ENCODE measurements at places on chromosomes 12 and 14.

GRCh38 chr14:102906616-102907302, 15.7 kb upstream of the AMN start:
- DNase-seq = no peak

DNA sequence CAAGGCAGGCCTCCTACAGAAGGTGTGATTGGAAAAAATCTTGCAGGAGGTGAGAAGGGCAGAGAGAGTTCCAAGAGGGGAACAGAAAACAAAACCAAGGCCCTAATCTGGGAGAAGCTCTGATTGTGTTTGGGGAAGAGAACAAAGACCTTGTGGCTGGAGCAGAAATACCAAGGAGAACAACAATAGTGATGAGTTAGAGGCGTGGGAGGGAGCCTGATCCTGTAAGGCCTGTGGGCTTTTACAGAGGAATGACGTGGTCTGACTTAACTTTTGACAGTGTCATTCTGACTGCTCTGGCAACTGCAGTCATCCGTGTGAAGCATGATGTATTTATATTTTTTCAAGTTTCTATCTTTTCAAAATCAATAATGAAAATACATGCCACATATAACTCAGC, 200.6 kb downstream of the ANO4 start:
- DNase-seq = no peak

GRCh38 chr12:54195737-54196347, 7.1 kb upstream of the SMUG1 start:
- no peak for DNase-seq

- DNase-seq = peak; percentile 11
These were observed 10.9 kb upstream of the KRT77 start for GRCh38 chr12:52713960-52714886.

- no peak for DNase-seq
These were observed 184.9 kb upstream of the MYL2 start for GRCh38 chr12:111105294-111105693.

- DNase-seq = no peak
These were observed 4.2 kb upstream of the GLRX5 start for GRCh38 chr14:95530473-95531276.

DNA sequence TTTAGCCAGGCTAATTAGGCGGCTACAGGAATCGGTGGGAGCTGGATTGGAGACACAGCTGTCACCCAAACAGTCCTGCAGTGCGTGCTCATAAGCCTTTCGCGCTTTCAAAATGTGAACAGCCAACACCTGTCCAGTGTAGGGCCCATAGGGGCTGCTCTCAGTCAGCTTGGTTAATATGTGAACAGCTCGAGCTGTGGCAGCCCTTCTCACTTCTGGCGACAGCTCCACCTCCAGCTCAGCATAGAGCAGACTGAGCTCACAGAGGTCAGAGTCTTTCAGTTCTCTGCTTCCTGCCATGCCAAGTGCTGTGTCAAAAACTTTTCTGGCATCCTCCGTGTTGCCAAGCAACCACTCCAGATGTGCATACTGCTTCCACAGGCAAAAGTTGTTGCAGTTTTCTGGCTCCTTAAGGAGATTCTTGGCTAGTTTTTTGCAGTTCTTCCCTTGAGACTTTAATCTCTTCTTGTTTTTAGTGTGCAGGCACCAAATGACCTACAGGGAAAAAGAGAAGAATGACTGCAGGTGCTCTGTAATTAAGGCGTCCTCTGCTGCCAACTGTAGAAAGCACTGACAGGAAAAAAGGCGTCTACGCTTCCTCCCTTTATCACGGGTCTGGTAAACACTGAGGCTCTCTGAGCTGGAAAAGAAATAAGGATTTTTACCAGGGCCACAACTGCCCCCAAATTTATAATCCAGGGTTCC, 32.5 kb downstream of the PSMC1 start:
- no peak for DNase-seq

- DNase-seq = no peak
These were observed 860.9 kb upstream of the MDGA2 start for GRCh38 chr14:48536318-48536717.

DNA sequence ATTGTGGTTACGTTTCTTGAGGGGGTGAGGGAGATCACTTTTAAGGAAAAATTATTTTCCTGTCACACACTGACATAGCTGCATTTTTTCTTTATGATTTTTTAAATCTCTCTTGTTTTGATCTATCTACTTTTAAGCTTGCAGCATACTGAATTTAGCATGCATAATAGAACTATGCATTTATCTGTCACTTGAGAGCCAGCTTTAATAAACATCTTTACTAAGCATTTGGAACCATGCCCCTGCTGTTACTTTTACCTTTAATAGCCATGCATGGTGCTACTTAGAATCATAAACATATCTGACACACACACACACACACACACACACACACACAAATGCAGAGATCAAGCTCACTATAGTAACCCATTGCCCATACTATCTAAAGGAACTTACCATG, 486.2 kb downstream of the NELL2 start:
- no peak for DNase-seq

GRCh38 chr12:116843085-116843484, 38.2 kb downstream of the HRK start:
- no peak for DNase-seq

GRCh38 chr12:71007781-71008404, 87.4 kb upstream of the PTPRR start:
- DNase-seq = no peak

- no peak for DNase-seq
These were observed 155.4 kb downstream of the DIO2 start for GRCh38 chr14:80055667-80056496.

- DNase-seq = no peak
These were observed 42.2 kb downstream of the PITPNM2 start for GRCh38 chr12:123108682-123109066.

- DNase-seq = no peak
These were observed 1.5 kb upstream of the ZFYVE26 start for GRCh38 chr14:67817750-67818438.

DNA sequence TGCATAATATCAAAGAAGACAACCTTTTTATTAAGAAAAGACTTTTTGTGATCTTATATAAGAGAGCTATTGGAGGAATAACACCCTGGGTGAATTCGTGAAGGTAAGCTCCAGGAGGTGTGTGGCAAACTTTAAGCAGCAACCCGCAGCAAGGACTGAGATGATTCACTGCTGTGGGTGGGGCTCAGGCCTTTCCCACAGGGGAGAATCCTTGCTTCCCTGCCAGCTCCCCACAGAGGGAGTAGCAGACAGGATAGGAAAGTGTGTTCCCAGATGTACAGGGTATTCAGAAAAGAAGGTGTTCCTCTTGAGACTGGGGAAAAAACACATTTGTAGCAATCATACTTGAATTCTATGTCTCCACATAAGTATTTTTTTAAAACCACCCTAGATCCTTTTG, 9.2 kb downstream of the NDUFA12 start:
- DNase-seq = no peak

DNA sequence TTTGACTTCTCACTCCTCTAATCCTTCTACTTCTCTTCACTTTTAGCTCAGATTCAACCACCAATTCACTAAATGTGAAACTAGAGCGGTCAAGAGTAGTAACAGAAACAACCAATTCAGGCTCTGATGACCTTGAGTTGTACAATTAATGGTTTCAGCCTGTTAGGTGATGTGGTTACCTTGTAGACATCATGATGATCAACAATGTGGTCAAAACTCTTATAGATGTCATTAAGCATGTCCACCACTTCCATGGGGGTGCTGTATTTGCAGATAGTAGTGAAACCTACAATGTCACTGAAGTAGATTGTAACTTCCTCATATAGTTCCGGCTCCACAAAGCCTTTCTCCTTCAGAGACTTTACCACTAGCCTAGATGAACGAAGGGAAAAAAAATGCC, 54.1 kb upstream of the PLBD1 start:
- DNase-seq = no peak

GRCh38 chr12:52825961-52826360, 8.2 kb downstream of the KRT79 start:
- DNase-seq = no peak

DNA sequence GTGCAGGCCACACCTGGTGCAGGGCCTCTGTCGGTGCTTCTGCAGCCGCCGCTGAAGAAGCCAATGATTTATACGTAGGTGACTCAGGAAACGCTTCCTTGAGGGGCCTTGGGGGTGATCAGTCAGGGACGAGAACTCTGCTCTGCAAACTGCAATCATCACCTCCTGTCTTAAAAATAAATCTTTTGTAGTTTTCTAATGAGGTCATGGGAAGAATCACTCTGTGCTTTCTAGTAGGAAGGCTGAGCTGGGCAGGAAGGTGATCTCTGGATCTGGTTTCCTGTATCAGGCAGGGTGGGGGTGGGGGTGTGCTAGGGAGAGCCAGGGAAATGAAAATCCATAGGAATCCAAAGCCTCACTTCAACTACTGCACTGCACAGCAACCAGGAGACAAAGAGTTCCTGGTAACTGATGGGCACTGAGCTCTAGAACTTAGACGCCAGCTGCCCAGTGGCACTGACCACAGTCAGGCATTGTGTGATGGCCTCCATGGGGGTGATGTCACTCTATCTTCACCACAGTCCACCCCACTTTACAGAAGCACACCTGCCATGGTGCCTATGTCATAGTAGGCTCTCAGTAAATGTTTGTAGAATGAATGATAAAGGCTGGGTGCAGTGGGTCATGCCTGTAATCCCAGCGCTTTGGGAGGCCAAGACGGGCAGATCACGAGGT, 292.4 kb upstream of the PWP1 start:
- DNase-seq = no peak

Data from activated naive CD4-positive, alpha-beta T cell treated with Interleukin-2 at 50 U/mL for 16 hours (primary cell).